Right ventricle myocardium inferior (tissue), 1 donor: ENCODE measurements at places on chromosomes 11 and 22. TPM values are rescaled to one million over a fixed set of nuclear protein-coding genes. Genes with fewer than 3 reads are reported as not detected.

GRCh38 chr11:121497176-121497998, 44.6 kb upstream of the SORL1-AS1 start:
- no peak for DNase-seq

GRCh38 chr22:28882545-28882877, 861 bp upstream of the ZNRF3 start:
- DNase-seq = no peak

- DNase-seq = no peak
Observed at GRCh38 chr22:35329114-35329847, 29.6 kb downstream of the TOM1 start.

- DNase-seq = no peak
Observed at GRCh38 chr11:8693555-8693954, 11.0 kb downstream of the RPL27A start.

DNA sequence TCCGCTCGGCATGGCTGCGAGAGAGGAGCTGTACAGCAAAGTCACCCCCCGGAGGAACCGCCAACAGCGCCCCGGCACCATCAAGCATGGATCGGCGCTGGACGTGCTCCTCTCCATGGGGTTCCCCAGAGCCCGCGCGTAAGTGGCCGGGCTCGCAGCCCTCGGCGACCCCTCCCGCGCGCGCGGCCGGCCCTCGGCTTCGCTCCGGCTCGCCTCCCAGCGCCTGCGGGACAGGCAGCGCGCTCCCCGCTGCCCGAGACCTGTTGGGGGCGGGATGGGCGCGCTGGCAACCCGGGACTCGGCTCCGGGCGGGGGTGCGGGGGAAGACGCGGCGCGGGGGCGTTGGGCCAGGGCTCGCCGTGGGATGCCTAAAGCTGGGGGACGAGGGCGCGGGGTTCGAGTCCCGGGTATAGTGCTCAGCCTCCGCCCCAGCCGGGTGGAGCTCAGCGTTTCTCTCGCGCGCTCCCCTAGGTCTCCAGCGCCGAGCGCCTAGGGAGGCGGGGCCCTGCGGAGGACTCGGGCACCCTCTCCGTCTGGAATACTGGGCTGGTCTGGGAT, 630 bp downstream of the UBASH3B start:
- DNase-seq = peak; percentile 77

DNA sequence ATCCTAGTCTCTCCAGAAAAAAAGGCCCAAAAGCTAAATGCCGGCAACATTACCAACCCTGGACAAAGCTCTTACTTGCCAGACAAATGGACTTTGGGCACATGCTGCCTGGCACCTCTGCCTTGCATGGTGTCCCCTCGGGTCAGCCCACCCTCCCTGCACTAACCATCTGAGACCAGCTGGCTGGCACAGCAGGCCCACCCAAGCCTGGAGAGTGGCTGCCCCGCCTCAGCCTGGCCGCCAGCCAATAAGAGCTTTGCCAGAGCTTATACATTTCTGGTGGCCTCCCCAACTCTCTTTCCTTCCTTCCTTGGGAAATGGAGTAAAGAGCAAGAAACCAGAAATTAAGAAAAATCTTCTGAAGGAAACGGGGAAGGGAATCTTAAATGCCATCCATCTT, 24.5 kb downstream of the MCHR1 start:
- no peak for DNase-seq

DNA sequence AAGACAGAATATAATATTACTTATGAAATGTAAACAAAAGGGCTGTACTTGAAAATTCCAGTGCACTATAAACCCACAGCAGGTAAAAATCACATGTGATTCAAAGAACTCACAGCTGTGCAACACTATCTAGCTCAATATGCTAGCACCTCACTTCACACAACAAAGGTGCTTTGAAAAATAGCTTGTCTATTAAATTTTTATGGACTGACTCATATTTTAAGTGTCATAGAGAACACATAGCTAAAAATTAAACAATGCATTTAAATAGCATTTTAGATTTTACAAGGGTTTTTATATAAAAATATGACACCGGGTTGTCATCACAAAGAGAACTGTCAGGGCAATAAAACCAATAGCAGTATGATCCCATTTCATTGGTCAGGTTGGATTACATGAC, 1390.5 kb upstream of the TENM4 start:
- DNase-seq = no peak

DNA sequence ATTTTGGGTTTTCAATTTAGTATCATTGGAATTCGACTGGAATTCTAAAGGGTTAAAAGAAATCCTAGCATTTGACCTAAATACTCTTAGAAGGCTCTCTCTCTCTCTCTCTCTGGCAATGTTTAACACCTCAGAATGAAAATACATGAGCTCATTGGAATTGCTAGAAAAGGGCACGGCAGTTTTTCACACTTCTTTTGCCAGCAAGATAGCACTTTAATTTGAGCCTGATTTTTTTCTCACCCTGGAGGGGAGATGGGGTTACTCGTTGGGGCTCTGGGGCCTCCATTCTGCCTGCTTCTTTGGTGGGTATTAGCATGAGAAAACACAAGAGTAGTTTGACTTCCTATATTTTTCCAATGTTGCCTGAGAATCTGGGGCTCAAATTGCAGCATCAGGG, 22.8 kb upstream of the CLMP start:
- no peak for DNase-seq

DNA sequence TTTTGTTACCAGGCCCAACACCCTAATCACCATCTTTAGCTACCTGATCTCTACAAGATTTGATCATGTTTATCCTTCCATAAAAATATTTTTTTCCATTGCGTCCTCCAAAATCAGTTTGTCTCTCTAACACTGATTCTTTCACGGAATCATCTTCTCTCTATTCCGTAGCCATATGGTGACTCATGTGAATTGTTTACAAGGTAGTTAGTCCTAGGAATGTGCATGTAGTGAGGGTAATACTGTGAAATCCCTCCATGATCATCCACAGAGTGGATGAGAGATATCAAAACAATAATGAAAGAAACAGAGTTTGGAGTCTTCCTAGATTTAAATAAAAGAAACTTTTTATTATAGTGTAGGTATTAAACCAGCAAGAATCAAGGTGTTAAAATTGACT, 230.2 kb downstream of the METTL15 start:
- DNase-seq = no peak

DNA sequence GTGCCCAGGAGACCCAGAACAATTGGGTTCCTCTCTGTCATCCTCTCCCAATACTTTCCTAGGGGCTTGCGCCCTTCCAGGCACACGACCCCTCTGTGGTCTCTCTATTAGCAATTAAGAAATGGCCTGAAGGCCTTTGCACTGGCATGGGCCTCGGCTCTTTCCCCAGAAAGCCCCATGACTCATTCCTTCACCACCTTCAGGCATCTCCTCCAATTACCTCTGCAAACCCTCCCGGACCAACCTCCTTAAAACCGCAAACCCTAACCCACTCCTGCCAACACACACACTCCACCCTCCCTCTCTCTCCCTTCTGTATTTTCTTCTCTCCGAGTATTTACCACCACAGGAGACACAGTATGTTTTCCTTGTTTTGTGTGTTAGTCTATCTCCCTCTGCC, 36.7 kb downstream of the LARGE1 start:
- no peak for DNase-seq

DNA sequence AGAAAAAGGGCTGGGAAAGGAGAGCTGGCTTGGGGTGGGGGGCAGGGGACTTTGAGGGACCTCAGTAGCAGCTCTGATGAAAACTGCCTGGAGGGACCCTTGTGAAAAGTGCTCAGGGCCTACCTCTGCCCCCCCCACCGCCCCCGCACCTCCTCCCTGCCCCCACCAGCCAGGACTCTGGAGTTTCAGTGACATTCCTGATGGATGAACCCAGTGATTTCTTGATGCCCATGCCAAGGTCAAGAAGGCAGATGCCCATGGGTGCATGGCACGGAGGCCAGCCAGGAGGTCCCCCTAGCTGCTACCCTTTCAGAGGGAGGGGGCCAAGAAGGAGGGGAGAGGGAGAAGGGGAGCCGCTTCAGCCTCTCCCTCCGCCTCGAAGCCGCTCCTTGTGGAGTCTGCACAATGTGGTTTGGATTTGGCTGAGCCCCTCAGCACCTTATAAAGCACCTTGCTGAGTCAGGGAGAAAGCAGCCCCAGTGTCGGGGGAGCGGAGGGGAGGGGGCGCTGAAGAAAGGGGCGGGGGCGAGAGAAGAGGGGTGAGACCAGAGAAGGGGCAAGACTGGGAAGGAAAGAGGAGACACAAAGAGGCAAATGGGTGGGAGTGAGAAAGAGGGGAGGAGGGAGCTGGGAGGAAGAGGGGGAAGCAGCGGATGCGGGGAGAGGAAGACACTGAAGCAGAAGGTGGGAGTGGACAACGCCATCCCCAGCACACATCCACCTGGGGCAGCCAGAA, 2.1 kb upstream of the CLCF1 start:
- DNase-seq = no peak

- DNase-seq = peak; percentile 58
Observed at GRCh38 chr11:35619116-35619854, 1.0 kb downstream of the FJX1 start.

Gene SERPIND1
- total RNA-seq = not detected

Gene VSIG10L2
- 0.30 TPM for total RNA-seq

Gene TRIM29
- not detected for total RNA-seq

Gene MUC6
- total RNA-seq = not detected
